ENCODE measurements at places on chromosomes 16 and 17. TPM values are rescaled to one million over a fixed set of nuclear protein-coding genes. Genes with fewer than 3 reads are reported as not detected.

DNA sequence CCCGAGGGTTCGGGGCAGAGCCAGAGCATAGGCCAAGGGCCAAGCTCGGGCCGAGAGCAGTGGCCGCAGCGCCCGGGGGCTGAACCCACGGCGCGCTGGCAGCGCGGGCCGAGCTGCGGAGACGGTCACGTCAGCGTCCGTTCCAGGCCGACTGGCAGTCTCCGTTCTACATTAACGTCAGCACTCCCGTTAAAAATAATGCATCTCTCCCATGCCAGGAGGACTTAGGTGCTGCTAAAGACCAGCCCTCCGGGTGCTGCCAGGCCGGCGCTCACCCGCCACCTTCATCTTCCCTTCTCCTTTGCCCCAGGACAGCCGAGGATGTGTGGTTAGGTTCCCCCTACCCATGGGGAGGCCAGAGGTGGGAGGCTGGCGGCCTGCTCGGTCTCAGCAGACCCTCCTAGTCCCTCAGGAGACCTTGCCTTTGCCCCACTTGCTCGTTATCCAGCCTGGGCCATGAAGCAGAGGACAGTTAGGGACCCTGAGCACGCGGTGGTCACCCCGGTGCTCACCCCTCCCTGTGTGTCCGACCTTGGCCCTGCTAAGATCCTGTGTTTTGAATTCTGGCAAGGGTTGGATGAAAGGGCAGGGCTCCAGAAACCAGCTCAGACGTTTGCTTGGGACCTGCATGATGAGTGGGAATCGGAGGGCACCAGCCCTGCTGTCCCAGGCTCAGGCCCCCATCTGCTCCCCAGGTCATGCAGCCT lies 572 bp downstream of the MPG start:
- H3K4me3 ChIP-seq: peak overlapping the region; percentile 90
- H3K27me3 ChIP-seq: no peaks in the 10 kb centered on the region
- H3K4me1 ChIP-seq: peaks cover 44% of the 10 kb centered on the region

GRCh38 chr16:54175169-54175551 lies 111.4 kb downstream of the IRX3 start:
- H3K27ac ChIP-seq: peak overlapping the region; percentile 5
- H3K36me3 ChIP-seq: no peaks in the 10 kb centered on the region
- peaks cover 72% of the 10 kb centered on the region for H3K4me1 ChIP-seq
- H3K4me3 ChIP-seq: peak overlapping the region; percentile 32
- DNase-seq: no peak

PRSS53 gene
- 3.7 TPM for total RNA-seq

DNASE1L2 gene
- total RNA-seq: 2.6 TPM

RHOT2 gene
- 189 TPM for total RNA-seq

NATD1 gene
- 6.7 TPM for total RNA-seq

- H3K27ac ChIP-seq: no peak overlapping the region
- peak overlapping the region; percentile 96 for H3K4me3 ChIP-seq
- H3K36me3 ChIP-seq: peaks cover 8% of the 10 kb centered on the region
- no peaks in the 10 kb centered on the region for H3K27me3 ChIP-seq
- no peak for DNase-seq
- peaks cover 31% of the 10 kb centered on the region for H3K4me1 ChIP-seq
Measured at GRCh38 chr16:30077656-30078055, 1.9 kb downstream of the PPP4C start.

KRT32 gene
- total RNA-seq: not detected

DNA sequence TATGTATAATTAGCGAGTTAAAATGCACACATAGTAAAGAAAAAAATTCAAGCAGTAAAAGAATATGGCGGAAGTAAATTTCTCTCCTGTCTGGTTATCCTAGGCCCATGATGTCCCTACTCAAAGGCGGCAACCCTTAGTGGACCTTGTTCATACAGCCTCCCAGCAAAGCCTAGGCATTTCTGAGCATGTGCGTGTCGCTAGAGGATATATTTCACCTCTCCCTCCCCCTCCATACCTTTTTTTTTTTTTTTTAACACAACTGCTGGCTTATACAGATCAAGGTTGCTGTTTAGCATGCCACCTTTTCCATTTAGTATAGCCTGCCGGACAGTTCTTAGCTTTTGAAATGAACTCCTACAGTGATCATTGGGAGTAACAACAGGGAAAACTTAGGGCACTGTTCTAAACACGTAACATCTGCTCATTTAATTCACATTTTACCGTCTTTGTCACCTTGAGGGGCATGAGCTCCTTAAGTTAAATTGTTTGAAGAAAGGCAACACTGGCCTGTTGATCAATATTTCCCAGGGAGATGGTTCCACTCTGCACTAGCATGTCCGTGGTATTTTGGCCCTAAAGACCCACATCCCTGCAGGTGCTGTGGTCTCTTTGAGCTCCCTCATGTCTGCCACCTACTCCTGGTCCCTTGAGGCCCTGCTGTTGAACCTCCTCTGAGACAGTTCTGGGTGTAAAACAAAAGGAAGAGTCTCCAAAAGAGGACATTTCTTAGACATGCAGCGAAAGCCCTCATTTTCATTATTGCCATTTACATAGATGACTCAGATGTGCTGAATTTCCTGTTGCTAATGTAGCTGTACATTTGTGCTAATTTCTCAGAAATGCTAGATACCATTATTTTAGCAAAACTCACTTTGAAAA lies 4.1 kb upstream of the TNFRSF13B start:
- no peak for DNase-seq
- no peak overlapping the region for H3K27ac ChIP-seq
- no peaks in the 10 kb centered on the region for H3K36me3 ChIP-seq
- peaks cover 8% of the 10 kb centered on the region for H3K27me3 ChIP-seq

CLDN9 gene
- total RNA-seq: not detected

SULT1A2 gene
- 0.23 TPM for total RNA-seq

GRCh38 chr16:89410794-89411309 lies 79.5 kb downstream of the ANKRD11 start:
- no peaks in the 10 kb centered on the region for H3K36me3 ChIP-seq
- H3K27me3 ChIP-seq: no peaks in the 10 kb centered on the region
- H3K27ac ChIP-seq: no peak overlapping the region
- H3K4me3 ChIP-seq: no peak overlapping the region
- peaks cover 79% of the 10 kb centered on the region for H3K4me1 ChIP-seq

- H3K36me3 ChIP-seq: no peaks in the 10 kb centered on the region
- no peaks in the 10 kb centered on the region for H3K27me3 ChIP-seq
- peaks cover 12% of the 10 kb centered on the region for H3K4me1 ChIP-seq
- no peak for DNase-seq
- no peak overlapping the region for H3K27ac ChIP-seq
Measured at GRCh38 chr17:79916991-79917901, 78.0 kb upstream of the CBX4 start.

GRCh38 chr17:44518032-44518431 lies 14.8 kb upstream of the GPATCH8 start:
- no peak overlapping the region for H3K4me3 ChIP-seq
- no peak overlapping the region for H3K27ac ChIP-seq
- DNase-seq: no peak
- H3K27me3 ChIP-seq: no peaks in the 10 kb centered on the region

DNA sequence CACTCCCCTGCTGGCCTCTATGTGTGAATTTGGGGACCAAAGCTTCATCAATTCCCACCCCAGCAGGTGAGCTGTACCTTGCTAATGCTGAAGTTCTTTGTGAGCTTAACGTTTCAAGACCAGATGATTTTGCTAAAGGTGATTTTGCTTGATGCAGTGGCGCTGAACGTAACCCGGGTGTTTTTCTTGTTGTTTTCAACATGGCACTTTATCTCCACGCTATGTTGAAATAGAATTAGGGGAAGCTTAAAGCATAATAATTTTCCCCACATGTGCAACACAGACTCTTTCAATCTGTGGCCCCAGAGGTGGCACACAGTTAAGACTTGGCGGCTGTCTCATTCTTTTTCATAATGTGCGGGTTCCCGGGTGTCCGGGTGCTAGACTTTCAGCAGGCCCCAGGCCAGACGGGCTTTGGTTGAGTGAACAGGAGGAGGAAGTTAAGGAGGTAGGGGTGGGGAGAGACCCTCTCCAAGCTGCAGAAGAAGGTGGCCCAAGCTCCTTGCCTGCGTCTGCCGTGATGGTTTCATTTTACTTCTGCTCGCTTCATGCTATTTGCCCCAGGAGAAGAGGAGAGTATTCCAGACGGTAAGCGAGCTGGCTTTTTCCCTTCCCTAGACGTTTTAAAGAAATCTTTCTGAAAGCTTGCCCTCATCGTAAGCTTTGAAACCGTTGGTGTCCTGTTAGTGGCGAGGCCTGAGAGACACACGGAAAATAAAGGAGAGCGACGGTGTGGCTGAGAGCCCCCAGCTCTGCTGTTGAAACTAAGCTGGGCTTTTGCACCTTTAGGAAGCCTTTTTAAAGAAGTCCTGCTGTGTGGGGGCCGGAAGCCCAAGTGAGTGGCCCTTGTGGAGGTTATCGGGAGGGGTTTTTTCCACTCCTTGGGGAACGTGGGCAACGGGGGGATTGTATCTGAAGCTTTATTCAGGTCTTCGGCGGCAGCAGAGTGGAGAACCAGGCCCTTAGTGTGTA lies 4.2 kb downstream of the FOXC2 start:
- H3K27ac ChIP-seq: no peak overlapping the region
- no peaks in the 10 kb centered on the region for H3K36me3 ChIP-seq
- H3K4me1 ChIP-seq: no peaks in the 10 kb centered on the region

STX1B gene
- total RNA-seq: 14.1 TPM

GRCh38 chr17:61054436-61054835 lies 345.2 kb upstream of the TBX2 start:
- H3K27ac ChIP-seq: no peak overlapping the region
- H3K4me1 ChIP-seq: peaks cover 24% of the 10 kb centered on the region
- no peaks in the 10 kb centered on the region for H3K27me3 ChIP-seq
- H3K4me3 ChIP-seq: no peak overlapping the region

- H3K4me1 ChIP-seq: peaks cover 24% of the 10 kb centered on the region
- no peak overlapping the region for H3K4me3 ChIP-seq
- H3K27me3 ChIP-seq: no peaks in the 10 kb centered on the region
- DNase-seq: no peak
Measured at GRCh38 chr17:14922411-14922810, 342.7 kb downstream of the PMP22 start.

FBXO39 gene
- not detected for total RNA-seq

PPL gene
- total RNA-seq: 0.26 TPM

TRPV2 gene
- 1.3 TPM for total RNA-seq

USH1G gene
- total RNA-seq: not detected

ATP1B2 gene
- total RNA-seq: 14.3 TPM

KRTAP16-1 gene
- not detected for total RNA-seq

DNA sequence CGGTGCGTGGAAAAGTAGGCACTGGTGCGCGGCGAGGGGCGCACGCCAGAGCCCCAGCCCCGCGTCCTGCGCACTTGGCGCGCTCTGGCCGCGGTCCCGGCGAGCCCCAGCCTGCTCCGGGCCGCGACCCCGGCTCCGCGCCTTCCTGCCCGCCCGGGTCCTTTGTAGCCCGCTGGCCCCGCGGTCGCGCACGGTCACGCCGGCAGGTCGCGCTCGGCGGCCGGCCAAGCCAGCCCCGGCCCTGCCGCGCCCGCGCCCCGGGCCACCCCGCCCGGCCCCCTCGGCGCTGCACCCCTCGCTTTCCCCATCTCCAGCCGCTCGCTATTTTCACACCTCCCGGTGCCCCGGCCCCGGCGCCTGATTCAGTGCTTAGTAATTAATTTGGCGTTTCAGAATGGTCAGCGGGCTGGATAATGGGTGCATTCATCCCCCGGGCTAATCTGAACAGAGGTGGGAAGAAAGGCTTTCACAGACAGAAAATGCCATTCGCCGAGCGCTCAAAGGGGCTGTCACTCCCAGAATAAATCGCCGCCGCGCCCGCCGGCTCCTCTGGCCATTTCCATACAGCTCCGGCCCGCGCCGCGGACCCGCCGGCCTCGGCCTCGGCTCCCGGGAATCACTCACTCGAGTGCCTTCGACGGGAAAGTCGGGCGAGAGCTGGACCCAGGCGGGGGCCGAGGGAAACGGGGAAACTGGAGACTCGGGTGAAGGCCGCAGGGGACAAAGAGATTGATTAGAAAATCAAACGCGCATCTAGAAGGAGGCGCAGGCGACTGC lies 17.8 kb upstream of the NTN1 start:
- H3K36me3 ChIP-seq: no peaks in the 10 kb centered on the region
- peak overlapping the region; percentile 90 for H3K4me3 ChIP-seq
- H3K27ac ChIP-seq: no peak overlapping the region
- H3K27me3 ChIP-seq: peaks cover 86% of the 10 kb centered on the region
- DNase-seq: peak; percentile 53
- peaks cover 14% of the 10 kb centered on the region for H3K4me1 ChIP-seq
